ENCODE measurements at places on chromosomes 11 and 22.

DNA sequence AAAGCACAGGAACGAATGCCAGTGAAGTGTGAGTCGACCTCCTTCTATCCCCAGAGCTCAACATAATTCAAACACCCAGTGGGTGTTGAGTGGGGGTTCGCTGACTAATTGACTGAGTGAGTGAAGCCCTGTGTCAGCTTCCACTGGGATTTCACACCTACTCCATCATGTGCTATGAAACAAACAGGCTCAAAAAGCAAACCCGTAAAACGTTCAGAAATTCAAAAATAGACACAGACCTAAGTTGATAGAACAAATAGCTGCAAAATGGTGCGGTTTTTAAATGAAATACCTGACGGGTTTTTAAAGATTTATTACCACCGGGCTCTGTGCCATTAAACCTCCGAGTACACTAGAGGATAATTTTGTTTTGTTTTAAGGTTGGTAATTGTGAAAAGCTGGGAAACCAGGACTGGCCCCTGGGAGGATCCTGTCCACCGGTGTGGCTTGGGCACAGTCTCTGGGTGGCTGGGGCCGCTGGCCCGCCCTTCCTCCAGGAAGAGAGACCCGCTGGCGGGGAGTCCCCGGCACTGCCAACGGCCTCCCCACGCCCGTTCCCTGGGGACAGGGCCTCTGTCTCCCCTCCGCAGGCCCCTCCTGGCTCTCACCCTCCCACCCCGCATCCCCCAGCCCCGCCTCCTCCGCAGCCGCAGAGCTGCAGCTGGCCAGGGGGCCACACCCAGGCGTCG, 13.6 kb downstream of the KCNJ5 start:
- DNase-seq = no peak

GRCh38 chr11:69127081-69127850, 28.5 kb upstream of the SMIM38 start:
- DNase-seq = no peak

- DNase-seq = no peak
Measured at GRCh38 chr11:44559207-44559939, 6.1 kb upstream of the CD82 start.

DNA sequence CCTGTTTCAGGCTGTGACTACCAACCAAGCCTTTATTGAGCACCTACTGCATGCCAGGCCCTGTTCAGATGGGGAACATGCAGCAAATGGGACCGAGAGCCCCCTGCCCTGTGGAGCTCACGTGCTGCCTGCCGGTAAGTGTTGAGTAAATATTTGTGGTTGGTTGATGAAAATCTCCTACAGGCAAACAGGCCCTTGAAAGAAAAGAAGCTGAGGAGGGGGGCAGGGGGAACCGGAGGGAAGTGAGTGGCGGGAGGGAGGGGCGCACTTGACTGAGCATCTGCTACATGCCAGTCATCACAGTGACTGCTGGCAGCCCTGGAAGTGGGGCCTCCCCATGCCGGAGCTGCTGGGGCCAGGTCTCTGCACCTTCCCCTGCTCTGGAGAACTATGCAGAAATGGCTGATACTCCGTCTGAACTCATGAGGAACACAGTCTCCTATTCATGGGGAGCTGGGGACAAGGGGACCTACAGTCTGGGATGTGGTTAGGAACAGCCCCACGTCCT, 34.2 kb downstream of the MACROD1 start:
- no peak for DNase-seq

DNA sequence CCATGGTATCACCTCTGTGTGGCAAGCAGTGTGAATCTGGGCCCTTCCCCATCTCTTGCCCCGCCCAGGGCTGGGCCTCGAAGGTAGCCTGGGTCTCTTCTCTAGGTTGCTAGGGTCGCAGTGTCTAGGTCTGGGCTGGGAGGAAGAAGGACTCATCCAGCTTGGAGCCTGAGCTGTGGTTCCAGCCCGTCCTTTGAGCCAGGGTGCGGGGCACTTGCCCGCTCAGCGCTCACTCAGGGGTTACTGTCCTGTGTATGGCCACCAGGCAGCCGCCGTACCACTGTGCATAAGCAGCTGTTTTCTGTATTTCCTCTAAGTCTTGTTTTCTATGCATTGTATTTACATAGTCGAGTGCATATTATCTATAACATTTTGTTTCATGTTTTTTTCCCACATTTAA, 160.9 kb downstream of the TBC1D22A start:
- no peak for DNase-seq

- no peak for DNase-seq
Measured at GRCh38 chr11:131909426-131910177, 539.2 kb downstream of the NTM start.

- no peak for DNase-seq
Measured at GRCh38 chr11:12176410-12176809, 66.0 kb downstream of the MICAL2 start.

- no peak for DNase-seq
Measured at GRCh38 chr11:19615341-19616183, 97.1 kb upstream of the NAV2 start.

GRCh38 chr11:69746752-69747742, 28.1 kb downstream of the FGF4 start:
- no peak for DNase-seq

DNA sequence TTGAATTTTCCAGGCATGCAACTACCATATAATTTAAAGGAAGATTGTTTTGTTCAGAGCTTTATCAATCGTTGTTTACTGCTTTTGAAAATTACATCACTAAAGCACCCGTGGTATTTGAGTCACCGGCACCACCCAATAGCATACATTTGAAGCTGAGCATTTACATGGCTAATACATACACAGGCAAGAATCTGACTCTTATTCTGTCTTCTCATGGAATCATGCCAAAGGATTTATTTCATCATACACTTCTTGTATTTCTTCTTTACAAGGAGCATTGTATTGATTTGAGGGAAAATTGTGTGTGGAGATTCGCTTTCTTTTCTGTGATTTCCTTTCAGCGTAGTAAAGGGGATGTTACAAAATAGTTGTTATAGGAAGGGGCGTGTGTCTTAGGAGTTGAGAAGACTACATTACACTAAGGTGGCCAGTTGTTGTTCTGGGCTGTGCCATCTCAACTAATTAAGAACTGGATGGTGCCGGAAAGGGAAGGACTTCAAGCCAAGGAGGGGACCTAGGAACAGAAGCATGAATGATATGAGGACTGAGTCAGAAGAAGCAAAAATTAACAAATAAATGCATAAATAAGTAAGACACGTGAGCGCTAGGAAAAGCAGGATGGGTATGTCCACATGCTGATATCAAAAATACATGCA, 12.9 kb upstream of the CD3E start:
- no peak for DNase-seq

DNA sequence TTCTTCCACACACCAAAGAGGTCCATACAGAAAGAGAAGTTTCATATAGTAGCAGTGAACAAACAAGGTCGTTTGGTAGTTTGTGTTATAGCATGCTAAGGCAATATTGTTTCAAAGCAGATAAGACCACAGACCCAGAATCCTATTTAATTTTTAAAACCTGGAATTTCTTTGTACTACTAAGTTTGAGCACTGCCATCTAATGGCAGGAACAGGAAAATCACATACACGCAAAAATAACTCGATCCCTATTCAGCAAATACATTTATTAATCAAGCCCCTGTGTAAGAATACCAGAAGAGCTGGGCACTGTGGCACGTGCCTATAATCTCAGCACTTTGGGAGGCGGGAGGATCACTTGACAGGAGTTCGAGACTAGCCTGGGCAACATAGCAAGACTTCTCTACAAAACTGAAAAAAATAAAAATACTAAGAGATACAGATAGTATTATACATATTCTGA, 2.9 kb upstream of the BTBD10 start:
- DNase-seq = no peak

- no peak for DNase-seq
Measured at GRCh38 chr22:20577549-20577975, 70.2 kb downstream of the MED15 start.

- DNase-seq = no peak
Measured at GRCh38 chr11:85791409-85791990, 19.4 kb downstream of the SYTL2 start.

DNA sequence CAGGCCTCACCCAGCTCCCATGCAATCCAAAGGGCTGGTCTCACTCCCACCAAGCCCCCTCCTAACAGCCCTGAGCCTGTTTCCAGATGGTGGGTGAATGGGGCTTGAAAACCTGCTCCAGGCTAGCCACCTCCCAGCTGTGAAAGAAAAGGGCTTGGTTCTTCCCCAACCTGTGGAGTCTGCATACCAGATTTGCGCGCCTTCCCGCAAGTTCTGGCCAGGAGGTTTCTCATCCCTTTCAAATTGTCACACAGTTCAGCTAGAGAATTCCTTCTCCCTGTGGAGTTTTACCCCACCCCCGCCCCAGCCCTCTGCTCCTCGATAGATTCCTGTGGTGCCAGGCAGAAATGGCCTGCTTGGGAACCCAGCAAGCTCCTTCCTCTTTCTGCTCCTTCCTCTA, 734.6 kb upstream of the FAT3 start:
- DNase-seq = no peak

All from T-helper 17 cell (primary cell).